NCI-H1417 (cell line): ENCODE measurements at places on chromosomes 1 and 21.

- no peak for DNase-seq
These were observed 91.9 kb downstream of the RAVER2 start for GRCh38 chr1:64836802-64837201.

DNA sequence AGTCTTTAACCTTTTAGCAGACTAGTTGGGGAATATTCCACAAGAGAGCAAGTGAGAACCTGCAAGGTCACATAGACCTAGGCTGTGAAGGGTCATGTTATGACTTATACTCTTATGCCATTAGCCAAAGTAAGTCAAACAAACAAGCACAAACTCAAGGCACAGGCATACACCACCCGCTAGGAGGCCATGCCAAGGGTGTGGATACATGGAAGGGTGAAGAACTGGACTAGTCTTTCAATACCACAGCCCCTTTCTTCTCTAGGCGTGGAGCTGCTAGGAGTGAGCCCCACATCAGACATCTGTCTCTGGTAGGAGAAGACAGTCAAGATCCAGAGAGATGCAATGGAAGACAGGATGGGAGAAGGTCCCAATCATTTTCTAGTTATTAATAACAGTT lies 68.6 kb downstream of the BACH1 start:
- no peak for DNase-seq

DNA sequence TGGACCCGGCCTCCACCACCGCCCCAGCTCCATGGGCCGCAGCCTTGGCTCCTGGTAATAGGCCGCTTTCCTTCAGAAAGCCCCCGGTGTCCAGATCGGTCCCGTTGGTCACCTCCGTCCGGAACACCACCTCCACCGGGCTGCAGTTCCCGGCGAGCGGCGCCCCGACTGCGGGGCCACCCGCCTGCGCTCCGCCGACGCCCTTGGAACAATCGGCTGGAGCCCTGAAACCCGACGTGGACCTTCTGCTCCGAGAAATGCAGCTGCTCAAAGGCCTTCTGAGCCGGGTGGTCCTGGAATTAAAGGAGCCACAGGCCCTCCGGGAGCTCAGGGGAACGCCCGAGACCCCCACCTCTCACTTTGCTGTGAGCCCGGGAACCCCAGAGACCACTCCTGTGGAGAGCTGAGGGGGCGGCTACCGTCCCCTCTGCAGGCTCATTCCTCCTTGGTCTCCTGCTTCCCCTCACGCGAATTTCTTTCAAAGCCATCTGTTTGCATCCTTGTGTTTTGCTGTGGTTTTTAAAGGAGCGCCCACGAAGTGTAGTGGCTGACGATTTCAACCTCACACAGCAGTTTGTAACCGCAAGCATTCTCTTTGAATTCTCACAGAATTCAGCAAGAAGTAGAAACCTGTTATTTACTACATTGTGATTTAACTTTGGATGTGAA lies 6.0 kb downstream of the FCRLB start:
- DNase-seq, result no peak

- DNase-seq, result no peak
These were observed 128.2 kb downstream of the DMRTB1 start for GRCh38 chr1:53587252-53587988.

- no peak for DNase-seq
These were observed 82.6 kb downstream of the ATF6 start for GRCh38 chr1:161848676-161849075.

DNA sequence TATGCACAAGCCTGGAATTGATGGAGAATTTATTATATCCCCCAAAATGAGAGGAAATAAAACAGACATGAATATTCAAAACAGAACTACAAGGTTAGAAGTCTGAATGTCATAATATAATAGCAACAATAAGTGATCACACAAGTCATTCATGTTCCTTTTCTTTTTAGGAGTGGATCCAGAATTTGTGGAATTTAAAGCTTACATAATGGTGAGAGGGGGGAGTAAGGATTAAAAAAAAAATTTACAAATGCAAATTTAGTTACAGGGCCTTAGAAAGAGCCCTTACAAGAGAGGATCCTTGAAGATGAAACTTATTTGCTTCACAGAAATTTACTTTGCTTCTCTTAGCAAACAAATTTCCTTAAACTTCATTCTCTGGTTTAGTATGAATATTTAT lies 716.1 kb upstream of the CXADR start:
- DNase-seq, result no peak

- DNase-seq, result peak; percentile 88
These were observed 218.7 kb upstream of the COA6 start for GRCh38 chr1:234154320-234155251.

DNA sequence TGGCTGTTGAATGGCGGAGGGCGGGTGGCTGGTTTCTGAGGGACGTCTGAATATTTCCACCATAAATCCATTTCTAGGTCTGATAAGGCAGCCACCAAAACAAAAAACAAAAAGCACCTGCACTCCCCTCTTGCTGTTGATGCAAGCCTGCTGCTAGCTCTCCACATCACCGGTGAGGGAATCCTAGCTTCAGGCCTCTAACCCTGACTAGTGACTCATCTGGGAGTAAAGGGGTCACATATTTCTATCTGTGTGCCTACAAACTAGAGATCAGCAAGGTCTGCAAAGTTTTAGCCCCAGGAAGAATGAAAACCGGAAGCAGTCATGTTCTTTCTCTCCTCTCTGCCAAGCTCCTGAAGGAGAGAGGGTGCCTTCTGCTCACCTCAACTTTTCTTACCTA lies 10.3 kb upstream of the ERMAP start:
- no peak for DNase-seq

- no peak for DNase-seq
These were observed 172.3 kb downstream of the RWDD3 start for GRCh38 chr1:95406279-95406678.

- DNase-seq, result no peak
These were observed 642 bp upstream of the SLC16A1 start for GRCh38 chr1:112956544-112957132.
